ENCODE measurements at places on chromosomes 5 and 9.

DNA sequence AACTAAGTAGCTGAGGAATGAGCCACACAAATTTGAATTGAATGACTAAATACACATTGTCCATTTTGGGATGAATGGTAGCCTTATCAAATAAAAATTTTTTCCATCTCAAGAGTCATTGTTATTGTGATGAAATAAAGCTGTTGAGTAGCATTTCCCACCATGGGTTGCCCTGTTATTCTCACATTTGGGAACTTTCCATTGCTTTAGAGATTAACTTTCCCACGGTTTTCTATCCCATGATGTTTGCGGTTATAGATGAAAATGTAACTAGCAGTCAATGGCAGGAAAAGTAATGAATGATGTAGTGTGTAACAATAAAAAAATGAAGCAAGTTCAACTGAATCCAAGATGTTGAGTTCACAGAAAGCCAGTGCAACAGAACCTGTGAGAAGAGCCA is 59.9 kb upstream of the PLPP1 start:
- no peak for DNase-seq

DNA sequence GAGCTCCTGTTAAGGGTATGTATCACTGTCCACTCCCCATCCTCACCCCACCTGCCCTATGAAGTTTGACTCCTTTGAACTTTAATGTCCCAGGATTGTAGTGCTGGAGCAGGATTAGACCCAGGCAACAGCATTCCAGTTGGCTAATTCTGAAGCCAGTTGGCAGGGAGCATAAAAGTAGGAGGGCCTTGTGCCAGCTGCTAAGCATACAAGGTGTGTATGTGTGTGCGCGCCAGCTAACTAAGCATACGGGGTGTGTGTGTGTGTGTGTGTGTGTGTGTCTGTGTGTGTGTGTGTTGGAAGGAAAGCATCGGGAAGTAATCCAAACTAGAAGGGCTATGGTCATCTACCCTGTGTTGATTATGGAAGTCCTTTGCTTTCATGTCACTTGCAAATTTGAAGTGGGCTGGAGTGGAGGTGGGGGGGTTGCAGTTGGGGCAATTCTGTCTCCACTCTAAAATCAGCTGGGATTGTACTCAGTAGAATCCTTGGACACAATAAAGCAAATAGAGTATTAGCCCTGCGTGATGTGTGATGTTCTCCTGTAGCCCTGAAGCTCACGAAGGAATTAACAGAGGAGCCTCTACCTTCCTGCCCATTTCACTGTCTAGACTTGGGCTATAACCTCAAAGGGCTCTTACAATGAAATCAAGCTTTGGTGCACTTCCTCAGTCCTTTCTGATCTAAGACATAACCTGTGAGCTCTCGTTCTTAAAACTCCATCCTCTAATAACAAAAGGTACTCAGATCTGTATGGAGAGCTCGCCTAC is 26.9 kb downstream of the HMGCR start:
- DNase-seq, result no peak

GRCh38 chr9:99085949-99086948 is 18.7 kb upstream of the TGFBR1 start:
- no peak for DNase-seq

DNA sequence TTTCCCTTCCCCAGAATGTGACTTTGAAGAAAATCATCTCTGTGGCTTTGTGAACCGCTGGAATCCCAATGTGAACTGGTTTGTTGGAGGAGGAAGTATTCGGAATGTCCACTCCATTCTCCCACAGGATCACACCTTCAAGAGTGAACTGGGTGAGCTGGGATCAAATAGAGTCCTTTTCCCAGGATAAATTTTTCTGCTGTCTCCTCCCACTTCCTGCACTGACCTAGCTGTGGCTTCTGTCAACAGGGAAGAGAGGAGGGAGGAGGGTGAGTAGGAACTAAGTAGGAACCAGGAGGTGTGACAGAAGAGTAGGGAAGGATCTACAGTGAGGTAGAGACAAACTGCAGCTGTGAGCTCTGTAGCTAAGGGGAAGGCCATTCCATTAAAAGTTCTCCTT is 69.3 kb downstream of the MAMDC2 start:
- no peak for DNase-seq

- no peak for DNase-seq
Measured at GRCh38 chr9:123617952-123618678, 262.1 kb downstream of the CRB2 start.

DNA sequence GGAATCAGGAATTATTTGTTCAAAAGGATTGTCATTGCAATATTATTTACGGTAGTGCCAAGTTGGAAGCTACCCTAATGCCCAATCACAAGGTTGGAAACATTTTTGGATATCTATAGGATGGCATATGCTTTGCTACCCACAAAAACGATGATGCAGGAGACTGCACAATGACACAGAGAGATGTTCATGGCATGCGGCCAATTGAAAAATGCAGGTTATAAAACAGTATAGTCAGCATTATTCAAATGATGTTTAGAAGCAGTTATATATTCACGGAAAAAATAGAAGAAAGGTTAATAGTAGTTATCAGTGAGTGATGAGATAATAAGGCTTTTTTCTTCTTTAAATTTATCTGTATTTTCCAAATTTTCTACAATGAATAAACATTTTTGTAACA is 5.9 kb upstream of the ACSL6 start:
- no peak for DNase-seq

DNA sequence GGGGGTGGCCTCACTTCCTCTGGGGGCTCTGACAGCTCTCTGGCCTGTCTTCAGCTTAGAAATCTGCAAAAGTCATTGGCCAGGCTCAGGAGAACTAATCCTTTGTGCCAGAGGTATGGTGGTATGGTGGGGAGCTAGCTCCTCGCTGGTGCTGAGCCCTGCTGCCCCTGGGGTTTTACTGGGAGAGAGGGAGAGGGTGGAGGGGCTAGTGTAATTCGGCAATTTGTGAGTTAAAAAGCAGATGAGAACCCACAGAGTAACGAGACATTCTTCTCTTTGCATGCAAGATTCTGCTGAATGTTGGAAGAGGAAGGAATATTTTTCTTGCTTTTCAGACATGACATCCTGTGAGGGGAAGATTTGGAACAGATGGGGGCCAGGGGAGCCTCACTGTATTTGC is 65.5 kb upstream of the SPRY4 start:
- no peak for DNase-seq

- no peak for DNase-seq
Measured at GRCh38 chr9:34579808-34580163, 9.7 kb downstream of the CNTFR start.

GRCh38 chr5:140168371-140168770 is 6.6 kb upstream of the CYSTM1 start:
- no peak for DNase-seq

GRCh38 chr5:134724872-134725271 is 13.5 kb upstream of the CAMLG start:
- DNase-seq, result no peak

GRCh38 chr5:148186248-148187003 is 16.4 kb upstream of the SPINK6 start:
- DNase-seq, result no peak

- no peak for DNase-seq
Measured at GRCh38 chr9:107174441-107174840, 108.6 kb upstream of the RAD23B start.

- no peak for DNase-seq
Measured at GRCh38 chr9:125549891-125550885, 156.8 kb downstream of the MAPKAP1 start.

DNA sequence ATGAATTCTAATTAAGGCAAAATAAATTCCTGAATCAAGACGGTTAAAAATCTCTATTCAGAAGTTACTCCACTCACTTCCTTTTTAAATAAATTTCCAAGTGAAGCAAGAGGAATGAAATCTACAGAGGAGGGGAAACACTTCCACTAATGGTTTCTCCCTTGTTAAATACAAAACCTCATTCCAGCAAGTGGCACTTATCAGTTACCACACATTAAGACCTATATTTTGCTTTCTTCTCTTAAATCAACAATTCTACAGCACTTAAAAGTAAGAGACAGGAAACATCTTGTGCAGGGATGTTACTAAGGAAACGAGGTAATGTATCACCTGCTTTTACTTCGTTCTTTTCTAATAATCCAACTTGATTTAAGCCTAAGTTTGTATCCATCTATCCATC is 172.6 kb downstream of the RAPGEF6 start:
- no peak for DNase-seq

DNA sequence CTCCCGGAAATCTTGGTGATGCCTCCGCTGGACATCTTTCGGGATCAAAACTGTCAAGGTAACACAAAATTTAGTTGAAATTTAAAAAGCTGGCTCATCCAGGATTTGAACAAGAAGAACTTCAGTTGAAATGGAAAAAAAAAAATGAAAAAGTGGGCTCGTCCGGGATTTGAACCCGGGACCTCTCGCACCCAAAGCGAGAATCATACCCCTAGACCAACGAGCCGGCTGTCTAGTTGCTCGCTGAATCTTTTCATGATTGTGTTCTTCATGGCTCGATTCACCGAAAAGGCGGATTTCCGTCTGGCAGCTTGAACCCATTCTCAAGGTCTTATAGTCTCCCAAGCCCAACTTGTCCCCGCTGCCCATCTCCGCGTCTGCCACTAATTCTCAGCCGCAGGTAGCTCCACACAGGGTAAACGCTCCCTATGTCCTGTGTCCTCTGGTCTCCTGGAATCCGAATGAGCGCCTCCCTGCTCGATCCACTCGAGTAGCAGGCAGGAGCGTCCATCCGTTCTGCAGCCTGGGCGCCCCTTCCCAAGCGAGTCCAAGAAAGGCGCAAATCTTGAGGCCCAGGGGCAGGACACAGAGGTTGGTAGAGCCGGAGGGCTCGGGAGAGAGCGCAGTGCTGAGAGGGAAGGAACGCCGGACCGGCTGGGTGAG is 16.2 kb downstream of the TRIM7 start:
- peak; percentile 77 for DNase-seq

DNA sequence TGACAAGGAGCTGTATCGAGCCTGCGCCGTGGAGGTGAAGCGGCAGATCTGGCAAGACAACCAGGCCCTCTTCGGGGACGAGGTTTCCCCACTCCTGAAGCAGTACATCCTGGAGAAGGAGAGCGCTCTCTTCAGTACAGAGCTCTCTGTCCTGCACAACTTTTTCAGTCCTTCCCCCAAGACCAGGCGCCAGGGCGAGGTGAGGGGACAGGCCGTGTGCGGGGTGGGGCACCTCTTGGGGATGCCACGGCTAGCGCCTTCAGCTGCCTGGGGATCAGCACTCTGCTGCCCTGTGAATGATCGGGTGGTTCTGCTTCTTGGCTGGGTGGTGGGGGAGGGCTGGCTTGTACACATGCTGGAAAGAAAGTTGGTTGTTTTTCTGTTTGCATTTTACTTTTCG is 1.7 kb downstream of the NELFB start:
- DNase-seq, result no peak

GRCh38 chr9:114151426-114151956 is 3.8 kb upstream of the COL27A1 start:
- DNase-seq, result no peak

- no peak for DNase-seq
Measured at GRCh38 chr5:154356020-154356655, 89.7 kb upstream of the SAP30L start.

DNA sequence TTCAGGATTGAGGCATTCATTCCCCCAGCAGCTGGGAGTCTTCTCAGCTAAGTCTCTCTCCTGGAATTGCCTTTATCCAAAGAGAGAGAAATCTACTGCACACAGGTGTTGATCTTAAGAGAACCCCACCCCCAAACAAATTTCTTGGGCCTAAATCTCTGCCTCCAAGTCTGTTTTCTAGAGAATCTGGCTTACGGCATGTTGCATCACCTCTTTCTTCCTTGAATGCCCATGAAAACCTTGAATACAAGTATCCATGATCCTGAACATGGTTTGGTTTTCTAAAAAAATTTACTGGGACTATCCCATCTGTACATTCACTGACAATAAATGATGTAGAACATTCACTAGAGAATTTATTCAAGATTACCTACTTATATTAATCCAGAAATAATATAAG is 401.6 kb downstream of the PDE4D start:
- DNase-seq, result no peak

GRCh38 chr5:116076496-116076895 is 8.3 kb upstream of the COMMD10 start:
- DNase-seq, result no peak

- no peak for DNase-seq
Measured at GRCh38 chr5:175731172-175731571, 73.3 kb downstream of the HRH2 start.

- DNase-seq, result no peak
Measured at GRCh38 chr9:6735422-6735821, 22.4 kb upstream of the KDM4C start.

- no peak for DNase-seq
Measured at GRCh38 chr5:14189680-14190079, 46.5 kb downstream of the TRIO start.

GRCh38 chr9:86280580-86280979 is 1.8 kb downstream of the ISCA1 start:
- DNase-seq, result no peak

GRCh38 chr5:131204964-131205363 is 34.2 kb downstream of the LYRM7 start:
- no peak for DNase-seq

- no peak for DNase-seq
Measured at GRCh38 chr9:84062538-84062937, 81.9 kb downstream of the RMI1 start.

- DNase-seq, result no peak
Measured at GRCh38 chr5:136094189-136094912, 38.3 kb upstream of the SMAD5 start.

DNA sequence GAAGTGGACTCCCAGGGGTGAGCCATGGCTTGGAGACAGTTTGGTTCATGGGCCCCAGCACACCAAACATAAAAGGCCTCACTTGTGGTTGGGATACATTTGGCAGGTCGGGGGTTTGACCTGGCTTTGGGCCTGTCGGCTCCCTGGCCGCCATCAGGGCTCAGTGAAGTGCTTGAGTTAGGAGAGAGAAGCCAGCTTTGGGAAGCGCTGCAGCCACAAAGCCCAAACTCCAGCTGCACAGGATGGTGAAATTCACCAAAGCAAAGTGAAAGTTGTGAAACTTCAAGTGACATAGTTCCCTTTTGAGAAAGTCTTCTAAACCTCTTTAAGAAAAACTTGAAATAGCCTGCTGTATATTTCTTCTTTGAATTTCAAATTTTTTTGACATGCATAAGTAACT is 27.5 kb downstream of the SLC46A2 start:
- no peak for DNase-seq

- DNase-seq, result no peak
Measured at GRCh38 chr5:141763541-141763940, 81.5 kb upstream of the ARAP3 start.

- no peak for DNase-seq
Measured at GRCh38 chr5:137026296-137026695, 472.8 kb downstream of the SPOCK1 start.

GRCh38 chr5:61228691-61229280 is 66.5 kb upstream of the SMIM15 start:
- no peak for DNase-seq

DNA sequence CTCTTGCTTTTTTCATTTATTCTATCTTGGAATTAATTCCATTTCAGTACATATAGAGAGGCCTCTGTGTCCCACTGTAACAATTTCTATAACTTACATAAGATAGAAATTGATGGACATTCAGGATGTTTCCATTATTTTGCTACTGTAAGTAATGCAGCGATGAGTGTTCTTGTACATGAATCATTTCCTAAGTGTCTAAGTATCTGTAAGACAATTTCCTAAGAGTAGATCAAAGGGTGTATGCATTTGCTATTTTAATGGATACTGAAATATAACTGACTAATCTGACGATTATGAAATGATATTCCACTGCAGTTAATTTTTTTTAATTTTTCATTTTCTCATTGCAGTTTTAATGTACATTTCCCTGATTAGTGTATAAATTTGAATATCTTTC is 23.0 kb upstream of the RBM22 start:
- no peak for DNase-seq
